Effector CD8-positive, alpha-beta T cell (primary cell): ENCODE measurements at places on chromosomes 5 and 9.

- DNase-seq, result no peak
These were observed 17.2 kb upstream of the NDST1 start for GRCh38 chr5:150490754-150491153.

DNA sequence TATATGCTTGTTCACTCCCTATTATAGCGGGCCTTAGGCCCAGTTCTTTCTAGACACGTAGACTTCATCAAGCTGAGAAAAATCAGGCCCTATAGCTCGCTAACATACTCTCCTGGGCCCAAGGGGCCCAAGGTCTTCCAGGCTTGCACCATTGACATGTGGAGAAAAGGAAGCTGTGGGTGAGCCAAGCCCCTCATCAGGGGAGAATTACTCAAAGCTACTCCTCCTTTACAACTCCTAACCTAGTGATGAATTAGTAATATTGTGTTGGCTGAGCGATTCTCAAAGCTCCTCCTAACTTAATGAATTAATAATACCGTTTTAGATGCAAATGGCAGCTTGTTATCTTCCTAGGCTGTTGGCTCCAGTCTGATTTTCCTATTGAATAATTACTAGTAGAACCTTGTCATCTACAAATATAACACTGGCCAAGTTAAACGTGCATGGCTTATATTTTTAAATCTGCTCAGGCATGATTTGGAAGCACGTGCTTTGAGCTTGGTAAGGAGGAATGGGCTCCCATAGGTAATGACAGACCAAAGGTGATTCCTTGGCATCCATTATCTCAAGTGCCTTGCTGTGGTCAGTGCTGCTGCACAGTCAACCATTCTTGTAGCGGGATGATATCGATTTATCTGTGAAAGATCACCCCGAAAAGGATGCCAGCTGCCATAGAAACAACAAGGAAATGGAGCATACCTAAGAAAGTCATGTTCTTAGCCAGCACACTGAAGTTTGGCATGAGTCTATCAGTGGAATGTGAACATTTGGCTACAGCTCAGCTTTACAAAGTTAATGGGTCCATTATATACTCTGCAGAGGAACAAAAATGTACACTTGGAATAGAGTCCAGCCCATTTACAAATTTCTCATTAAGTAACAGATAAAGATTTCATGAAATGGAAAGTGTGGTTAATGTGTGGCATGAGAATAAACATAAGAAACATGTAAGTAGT lies 23.8 kb downstream of the LVRN start:
- no peak for DNase-seq

DNA sequence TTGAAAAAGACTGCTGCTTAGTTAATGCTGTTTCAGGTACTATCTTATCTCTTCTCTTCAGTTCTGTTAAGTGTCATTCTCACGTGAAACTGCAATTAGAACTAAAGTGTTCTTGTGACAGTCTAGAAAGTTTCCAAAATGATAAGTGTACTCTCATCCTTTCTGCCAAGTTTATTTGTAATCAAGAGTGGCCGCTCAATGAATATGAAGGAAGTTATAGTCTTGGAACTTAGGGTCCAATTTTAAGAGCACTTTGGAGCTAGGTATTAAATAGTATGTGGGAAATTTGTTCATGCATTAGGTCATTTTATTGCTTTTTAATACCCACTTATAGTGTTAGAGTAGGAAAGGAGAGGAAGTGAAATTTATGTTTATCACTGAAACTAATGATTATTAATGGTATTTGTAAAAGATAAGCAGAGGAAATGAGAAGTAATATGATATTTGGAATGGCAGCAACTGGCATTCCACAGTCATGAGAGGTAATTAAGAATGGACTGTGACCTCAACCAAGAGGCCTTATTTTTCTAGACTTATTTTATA lies 20.4 kb downstream of the XRCC4 start:
- DNase-seq, result no peak

DNA sequence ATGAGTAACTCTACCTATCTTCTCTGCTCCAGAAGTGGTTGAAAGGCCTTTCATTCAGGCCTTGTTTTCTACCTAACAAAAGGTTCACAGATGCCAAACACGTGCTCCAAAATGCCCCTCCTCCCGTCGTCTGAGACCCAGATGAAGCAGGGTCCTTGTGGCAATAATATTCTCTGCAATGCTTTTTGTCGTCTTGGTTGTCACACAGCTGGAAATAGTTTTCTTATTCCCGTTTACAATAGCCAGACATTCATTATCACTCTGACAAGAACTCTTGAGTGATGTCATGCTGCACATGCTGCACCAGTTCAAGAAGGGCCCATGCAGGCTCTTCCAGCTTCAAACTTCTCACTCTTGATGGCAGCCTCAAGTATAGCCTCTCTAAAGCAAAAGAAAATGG lies 7.8 kb downstream of the LPAR1 start:
- DNase-seq, result no peak

GRCh38 chr5:52786949-52787599 lies 642 bp upstream of the ITGA1 start:
- peak; percentile 1 for DNase-seq

DNA sequence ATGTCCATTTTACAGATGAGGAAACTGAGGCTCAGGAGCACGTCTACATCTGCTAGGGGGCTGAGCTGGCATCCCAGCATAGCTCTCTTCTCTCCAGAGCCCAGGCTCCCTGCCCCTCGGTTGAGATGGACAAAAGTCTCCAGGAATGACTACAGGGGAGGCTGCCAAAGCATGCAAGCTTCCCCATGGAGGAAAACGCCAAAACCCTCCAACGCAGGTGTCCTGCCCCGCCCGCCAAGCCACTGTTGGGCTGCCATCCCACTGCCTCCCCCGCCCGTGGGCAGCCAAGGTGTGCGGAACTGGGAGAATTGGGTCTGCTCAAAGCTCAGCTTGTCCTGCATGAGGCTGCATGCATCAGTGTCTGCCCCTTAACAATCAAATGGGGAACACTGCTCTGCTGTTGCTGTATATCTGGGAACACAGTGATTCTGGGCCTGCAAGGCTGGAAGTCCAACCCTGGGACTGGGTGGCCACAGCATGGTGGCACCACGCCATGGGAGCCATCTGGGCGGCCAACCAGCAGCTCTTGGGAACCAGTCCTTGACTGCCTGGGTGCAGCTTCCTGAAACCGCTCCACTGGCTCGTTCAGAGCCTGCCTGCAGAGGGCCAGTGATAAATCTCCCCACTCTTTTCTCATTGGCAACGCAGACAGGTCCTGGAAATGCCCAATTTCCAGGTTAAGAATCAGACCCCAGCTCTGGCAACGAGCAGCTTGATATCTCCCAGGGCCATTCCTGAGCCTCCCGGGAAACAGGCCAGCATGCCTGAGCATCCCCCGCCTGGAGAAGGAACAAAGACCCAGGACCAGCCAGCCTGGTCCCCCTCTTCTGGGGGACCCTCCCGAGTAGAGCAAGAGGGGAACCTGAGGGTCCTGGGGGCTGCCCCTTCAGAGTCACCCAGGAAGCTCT lies 3.5 kb downstream of the RALGDS start:
- DNase-seq, result no peak

DNA sequence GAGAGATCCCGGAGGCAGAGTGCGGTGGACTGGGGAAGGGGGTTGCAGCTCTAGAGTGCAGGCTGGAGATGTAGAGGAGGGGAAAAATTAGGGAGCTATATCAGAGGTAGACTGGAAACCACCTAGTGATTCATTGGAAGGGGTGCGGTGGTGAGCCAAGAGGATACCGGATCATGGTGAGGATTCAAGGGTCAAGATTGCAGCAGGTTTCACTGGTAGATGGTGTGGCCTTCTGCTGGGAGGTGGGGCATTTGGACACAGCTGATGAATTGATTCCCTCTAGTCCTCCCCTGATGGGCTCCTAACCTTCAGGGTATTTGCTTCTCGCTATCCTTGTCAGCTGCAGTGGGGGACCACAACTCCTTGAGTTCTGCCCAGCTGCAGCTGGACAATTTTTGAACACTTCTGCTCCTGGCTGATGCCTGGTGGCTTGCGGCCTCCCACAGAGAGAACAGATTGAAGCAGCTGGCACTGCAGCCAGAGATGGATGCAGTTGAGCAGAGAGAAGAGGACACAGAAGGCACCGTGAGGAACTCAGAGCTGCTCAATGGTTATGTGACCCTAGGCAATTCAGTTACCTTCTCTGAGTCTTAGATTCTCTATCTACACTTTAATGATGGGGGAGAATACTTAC lies 134.4 kb upstream of the ABCA1 start:
- no peak for DNase-seq

- no peak for DNase-seq
These were observed 8.6 kb upstream of the AQP3 start for GRCh38 chr9:33455945-33456344.

- no peak for DNase-seq
These were observed 68.2 kb upstream of the APC start for GRCh38 chr5:112669328-112669963.

DNA sequence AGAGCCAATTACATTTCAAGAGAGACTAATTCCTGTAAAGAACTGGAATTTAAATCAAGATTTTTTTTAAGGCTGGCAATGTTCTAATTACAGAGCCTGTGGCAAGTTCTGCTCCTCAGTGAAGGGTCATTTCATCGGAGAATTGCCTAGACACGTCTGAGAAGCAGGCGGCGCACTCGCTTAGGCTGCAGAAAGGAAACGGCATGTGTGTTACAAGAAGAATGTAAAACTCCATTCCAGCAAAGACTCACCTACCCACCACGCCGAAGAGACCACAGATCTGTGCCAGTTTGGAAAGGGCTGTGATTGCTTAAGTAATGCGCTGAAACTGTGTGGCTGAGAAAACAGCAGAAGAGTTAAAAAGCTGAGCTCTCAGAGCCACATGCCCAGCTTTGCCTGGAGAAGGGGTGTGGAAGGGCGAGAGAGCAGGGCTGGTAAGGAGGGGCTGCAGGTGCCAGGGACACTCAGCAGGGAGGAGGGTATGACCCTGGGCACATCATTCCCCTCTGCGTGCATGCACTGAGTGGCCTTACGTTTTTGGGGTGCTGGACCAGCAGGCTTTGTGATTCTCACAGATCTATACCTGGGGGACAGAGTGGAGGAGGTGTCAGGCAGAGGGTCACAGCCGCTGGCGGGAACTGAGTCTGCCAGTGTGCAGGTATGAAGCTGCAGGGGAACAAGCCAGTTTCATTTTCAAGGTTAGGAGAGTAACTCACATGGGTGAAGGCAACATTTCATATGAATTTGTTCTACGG lies 17.8 kb upstream of the SLC25A51 start:
- DNase-seq, result no peak

GRCh38 chr5:57651127-57651526 lies 168.5 kb upstream of the ACTBL2 start:
- no peak for DNase-seq

DNA sequence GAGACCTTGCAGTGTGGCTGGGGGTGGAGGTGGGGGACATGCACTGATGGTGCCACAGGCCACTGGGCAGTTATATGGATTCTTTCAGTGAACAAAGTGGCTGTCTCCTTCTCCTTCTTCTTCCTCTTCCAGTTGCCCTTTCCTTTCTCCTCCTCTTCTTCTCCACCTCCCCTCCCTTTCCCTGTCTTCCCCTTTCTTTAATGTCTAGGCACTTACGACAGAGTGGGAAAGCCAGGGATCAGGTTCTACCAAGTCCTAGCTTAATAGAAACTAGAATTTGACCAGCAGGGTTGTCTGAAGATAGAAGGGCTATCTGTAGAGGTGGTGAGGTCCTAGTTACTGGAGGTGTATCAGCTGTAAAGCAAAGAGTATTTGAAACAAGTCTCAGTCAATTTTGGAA lies 62.8 kb downstream of the COL15A1 start:
- no peak for DNase-seq

DNA sequence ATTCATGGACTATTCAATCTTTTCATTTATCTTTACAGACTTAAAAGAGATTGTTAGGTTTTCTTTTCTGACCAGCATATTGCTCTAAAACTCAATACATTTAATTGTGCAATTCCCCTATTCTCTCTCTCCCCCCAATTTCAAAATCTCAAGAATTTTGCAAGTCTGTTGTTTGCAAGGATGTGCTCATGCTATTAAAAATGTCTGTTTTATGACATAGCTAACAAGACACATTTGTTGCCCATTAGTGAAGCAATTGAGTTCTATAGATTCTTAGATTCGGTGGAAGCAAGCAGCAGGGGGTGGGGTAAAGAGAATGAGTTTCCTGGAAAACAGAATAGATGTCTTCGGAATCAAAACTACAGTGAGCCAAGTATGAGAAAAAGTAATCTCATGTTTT lies 8.5 kb upstream of the CSNK1A1 start:
- no peak for DNase-seq

DNA sequence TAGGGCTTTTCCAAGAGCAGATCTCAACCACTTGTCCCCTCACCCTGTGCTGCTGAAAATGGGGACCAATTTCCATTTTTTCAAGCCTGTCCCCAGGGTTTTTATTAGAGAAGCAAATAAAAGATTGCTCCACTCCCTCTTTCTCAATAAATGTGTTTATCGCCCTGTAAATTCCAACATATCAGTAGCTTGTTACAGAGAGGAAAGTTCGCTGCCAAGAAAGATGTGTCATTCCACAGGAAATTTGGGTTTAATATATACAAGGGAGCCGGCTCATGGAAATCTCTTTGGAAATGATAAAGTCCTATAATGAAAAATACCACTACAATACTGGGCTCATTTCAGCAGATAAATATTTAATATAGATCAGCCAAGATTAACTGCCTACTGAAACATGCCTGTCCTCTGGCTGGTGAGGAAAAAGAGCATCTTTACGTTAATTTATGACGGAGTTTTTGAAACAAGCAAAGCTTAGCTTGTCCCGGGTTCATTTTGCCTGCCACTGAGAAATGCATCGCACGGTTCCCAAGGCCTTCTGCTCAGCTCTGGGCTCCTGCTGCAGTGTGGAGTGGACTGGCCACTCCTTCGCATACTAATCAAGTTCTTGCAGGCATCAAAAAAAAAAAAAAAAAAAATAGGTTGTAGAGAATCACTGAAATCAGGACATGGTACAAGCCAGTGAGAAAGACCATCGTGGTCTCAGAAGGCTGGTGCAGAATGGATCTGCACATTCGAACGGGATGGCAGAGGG lies 84.5 kb downstream of the BRINP1 start:
- DNase-seq, result no peak
